ENCODE measurements at places on chromosomes 16 and 17. TPM values are rescaled to one million over a fixed set of nuclear protein-coding genes. Genes with fewer than 3 reads are reported as not detected.

The PTX4 gene
- total RNA-seq: not detected

The TNFSF12 gene
- 6.6 TPM for total RNA-seq

The CA10 gene
- total RNA-seq: 12.2 TPM

The MYH13 gene
- not detected for total RNA-seq

The HLF gene
- 19.7 TPM for total RNA-seq

The TP53TG3C gene
- total RNA-seq: not detected

The CES5A gene
- total RNA-seq: 1.3 TPM

The KRTAP9-2 gene
- not detected for total RNA-seq

The NTN3 gene
- 6.6 TPM for total RNA-seq

The FKBP10 gene
- 12.5 TPM for total RNA-seq
